ENCODE measurements at places on chromosomes 1 and 21.

GRCh38 chr1:172969611-172970010, 81.1 kb downstream of the TNFSF18 start:
- no peak for DNase-seq

DNA sequence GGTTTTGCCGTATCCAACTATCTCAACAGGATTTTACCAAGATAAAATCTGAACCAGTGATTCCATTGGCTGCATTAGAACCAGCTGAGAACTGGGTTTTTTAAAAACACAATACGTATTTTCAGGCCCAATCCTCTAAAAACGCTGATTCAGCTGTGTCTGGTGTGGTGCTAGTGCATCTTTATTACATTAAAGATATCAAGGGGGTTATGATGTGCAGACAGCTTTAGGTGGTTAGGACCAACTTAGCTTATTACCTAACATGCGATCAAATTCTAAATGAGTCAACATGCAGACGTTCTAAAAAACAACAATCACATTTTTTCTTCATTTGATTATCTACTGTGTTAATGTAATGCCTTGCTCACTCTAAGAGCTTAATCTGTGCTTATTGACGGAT, 32.0 kb upstream of the EXO1 start:
- no peak for DNase-seq

DNA sequence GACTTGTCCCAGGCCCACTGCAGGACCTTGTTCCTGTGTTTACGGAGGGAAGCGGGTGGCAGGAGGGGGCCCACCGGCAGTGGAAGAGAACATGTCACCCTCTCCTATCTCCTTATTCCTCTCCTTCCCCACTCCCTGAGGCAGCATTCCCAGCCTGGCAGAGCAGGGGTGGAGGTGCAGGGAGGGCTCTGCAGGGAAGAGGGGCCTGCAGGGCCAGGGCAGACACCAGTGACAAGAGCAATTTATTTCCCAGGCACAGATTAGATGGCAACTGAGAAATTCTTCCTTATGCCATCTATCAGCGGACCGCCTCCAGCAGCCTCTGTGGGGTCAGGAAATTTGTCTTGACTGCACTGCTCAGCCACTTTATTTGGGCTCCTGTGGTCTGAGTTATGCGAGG, 105.8 kb downstream of the DDX20 start:
- no peak for DNase-seq

- no peak for DNase-seq
Measured at GRCh38 chr21:34670220-34670961, 1.6 kb downstream of the CLIC6 start.

- DNase-seq, result no peak
Measured at GRCh38 chr1:213041443-213041842, 9.6 kb upstream of the RPS6KC1 start.

- no peak for DNase-seq
Measured at GRCh38 chr1:48229317-48229716, 6.8 kb downstream of the SLC5A9 start.
